ENCODE measurements at places on chromosomes 3 and 15.

- no peak for DNase-seq
Measured at GRCh38 chr3:45683417-45684326, 5.5 kb upstream of the SACM1L start.

DNA sequence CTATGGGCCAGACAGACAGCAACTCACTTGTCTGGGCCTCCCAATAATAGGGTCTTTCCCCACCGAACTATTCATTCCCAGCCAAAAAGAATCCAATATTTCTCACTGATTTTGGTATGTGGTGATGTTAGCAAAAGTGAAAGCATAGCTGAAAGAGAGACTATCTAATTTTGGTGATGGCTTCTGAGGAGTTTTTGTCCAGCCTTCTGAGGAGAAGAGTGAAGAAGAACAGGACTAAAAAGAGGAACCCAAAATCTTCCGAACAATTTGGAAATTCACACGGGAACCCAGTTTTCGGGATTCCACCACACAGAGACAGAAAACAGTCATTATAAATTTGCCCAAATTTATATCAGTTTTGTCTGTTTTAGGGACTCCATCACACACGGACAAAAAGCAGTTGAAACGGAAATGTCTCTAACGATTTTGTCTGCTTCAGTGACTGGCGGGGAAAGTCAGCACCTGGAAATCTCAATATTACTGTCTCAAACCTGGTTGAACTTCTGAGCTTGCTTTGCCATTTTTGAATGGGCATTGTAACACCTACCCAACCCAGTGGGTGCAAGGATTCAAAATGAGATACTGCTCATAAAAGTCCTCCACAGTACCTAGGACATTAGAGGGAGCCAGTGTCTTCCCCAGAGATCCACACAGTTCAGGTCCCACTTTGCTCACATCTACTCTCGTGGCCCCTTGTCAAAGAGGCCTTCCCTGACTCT is 9.1 kb downstream of the CD80 start:
- DNase-seq: no peak

GRCh38 chr15:33055962-33056361 is 138.6 kb downstream of the FMN1 start:
- DNase-seq: no peak

DNA sequence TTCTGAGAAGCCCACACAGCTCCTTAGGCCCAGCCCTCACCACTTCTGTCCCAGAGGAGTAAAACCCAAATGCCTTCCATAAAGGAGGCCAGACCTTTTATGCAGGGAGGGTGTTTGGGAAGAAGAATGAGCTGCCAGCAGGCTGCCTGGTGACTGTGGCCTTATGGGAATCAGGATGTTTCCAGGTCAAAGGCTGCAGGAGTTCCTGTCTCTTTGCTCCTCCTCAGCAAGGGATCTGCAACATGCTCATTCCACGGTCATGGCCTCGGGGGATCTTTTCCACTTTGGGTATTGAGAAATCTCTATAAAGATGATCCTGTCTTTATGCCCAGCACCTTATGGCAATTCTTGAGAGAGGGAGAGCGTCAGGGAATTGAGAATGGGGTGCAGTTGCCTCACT is 25.2 kb upstream of the MAGEF1 start:
- DNase-seq: no peak

DNA sequence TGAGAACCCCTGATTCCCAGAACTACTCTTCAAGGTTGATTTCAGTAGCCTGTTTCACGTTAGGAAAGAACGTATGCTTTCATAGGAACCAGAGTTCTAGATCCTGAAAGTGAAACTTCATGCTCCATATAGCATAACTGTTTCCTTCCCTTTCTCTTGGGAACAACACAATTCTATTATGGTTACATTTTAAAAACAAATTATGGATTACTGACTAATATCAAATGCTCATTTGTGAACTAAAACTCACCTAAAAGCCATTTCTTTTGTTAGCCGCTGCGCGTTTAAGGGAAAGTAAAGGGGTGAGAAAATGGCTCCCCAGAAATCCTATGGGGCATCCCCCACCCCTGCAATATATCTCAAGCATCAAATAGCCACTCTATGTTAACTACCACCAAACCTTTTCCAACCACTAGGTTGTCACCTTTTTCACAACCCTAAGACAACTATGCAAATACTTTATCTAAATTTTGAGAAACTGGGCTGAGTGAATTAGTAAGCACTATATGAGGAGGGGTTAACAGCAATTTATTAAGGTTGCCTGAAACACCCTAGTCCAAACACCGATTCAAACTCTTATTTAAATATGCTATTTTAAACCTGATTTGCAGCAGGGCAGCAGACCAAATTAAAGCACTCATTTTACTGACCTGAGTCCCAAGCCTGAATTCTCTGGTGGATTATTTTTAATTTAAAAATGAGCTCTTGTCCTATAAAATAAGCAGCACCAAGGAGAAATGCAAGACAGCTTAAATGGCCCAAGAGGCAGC is 2.4 kb downstream of the SIAH2 start:
- DNase-seq: no peak

GRCh38 chr3:155411500-155412223 is 118.2 kb upstream of the STRIT1 start:
- peak; percentile 28 for DNase-seq

DNA sequence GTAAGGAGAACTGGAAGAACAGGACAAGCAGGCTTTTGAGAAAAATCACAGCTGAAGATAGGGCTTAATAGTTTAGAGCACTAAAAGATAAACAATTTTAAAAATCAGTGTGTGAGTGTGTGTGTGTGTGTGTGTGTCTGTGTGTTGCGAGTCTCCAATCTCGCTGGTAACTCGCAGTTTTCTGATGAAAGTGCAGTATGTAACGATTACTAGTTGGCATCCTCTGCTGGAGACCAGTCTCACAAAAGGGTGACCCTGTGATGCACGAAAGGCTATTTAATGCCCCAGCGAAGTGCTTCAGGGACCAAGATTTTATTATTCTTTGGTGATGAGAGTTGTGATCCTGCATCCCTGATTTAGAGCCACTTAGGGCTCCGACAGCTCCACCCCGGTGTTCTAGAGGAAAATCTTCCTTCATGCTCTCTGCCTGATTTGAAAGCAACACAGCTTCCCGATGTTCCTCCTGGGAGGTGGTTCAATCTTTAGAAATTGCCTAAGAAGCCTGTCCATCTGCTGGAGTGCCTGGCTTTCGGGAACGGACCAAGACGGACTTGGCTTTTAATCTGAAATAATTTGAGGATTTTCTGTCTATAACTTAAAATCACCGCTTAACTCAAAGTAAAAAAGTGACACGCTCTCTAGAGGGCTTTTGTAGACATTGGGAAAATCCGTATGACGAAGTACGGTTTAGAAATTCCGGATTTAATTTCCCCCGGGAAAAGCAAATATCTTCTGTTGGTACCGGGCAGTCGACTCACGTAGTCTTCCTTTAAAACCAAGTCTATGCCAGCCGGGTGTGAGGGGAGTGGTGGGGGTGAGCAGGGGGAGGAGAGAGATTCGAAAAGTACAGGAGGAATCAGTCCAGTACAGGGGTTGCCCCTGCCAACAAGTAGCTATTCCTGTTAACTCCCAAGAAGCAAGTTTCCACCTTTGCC is 1.1 kb upstream of the ALCAM start:
- DNase-seq: no peak

DNA sequence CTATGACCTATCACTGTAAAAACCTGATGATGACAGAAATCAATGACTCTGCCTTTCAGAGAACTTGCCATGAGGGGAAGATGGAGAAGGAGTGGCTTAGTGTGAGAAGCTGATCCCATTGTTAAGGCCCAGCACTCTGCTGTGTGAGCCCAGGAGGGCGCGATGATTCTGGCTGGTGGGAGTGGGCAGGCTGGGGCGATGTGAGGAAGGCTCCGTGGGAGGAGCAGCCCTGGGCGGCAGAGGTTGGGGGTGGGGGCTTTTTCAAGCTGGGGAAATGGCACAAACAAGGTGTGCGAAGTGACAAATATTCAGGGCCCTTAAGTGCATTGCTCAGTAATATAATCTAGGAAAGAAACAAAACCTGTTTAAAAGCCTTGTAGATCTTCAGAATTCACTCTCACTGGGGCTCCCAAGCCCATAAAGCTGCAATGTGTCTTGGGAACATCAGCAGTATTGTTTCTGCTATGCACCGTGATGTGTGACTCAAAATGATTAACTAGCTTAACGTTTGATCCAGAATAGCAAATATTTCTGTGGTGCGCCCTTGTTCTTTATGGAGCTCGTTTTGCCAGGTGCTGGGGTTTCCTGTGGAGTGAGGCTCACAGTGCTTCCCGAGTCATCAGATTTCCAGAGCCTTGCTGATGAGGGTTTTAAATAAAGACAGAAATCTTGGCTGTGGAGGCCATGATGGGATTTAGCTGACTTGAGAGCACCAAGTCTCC is 141.0 kb downstream of the CHDH start:
- DNase-seq: peak; percentile 16

DNA sequence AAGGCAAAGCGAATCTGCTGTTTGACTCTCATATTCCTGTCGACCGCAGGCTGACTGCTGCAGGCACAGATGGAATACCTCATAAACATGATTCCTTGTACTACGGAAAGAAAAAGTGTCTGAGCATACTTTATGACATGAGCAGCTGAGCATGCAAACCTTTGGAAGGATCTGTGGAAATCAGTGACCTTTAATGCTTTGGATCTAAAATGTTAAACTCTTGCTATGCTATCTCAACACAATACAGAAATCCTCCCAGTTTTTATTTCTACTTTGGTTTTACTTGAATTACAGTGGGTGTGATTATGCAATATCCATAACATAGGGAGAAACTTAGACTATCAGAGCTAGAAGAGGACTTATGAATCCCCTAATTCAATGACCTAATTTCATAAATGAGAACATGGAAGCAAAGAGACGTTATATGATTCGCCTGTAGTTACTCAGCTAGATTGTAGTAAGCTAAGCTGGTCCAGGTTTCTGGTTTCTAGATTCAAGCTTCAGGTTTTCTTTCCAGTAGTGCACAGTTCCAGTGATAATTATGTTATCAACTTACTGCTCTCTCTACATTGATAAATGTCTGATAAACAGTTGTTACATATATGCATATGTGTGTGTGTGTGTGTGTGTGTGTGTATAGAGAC is 127.6 kb upstream of the GBE1 start:
- DNase-seq: no peak

DNA sequence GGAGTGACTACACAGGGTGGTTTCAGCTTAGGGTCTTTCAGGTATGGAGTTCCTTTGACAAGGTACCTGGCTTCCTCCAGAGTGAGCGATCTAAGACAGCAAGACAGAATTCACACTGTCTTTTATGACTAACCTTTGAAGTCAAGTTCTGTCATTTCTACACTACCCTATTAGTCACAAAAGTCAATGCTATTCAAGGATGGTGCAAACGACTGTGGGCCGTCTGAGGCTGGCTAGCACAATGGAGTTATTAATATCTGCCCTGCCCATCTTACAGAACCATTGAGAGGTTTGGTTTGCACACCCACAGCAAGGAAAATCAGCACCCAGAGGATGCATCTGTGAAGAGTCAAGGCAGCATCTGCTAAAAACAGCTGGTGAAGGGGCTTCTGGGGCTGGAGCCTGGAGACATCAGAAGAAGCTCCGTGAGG is 62.9 kb upstream of the XCR1 start:
- no peak for DNase-seq

- no peak for DNase-seq
Measured at GRCh38 chr15:26872206-26872605, 5.3 kb downstream of the GABRA5 start.

DNA sequence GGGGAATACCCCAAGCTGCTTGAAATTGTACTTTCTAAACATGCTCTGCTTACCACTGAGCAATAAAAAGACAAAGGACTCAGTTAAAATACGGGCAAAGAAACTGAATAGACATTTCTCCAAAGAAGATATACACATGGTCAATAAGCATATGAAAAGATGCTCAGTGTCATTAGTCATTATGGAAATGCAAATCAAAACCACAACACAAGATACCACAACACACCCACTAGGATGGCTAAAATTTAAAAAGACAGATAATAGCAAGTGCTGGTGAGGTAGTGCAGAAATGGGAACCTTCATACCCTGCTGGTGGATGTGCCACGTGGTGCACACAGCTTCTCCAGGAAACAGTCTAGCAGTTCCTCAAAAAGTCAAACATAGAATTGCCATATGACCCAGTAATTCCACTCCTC is 21.3 kb downstream of the LRIG1 start:
- DNase-seq: no peak

DNA sequence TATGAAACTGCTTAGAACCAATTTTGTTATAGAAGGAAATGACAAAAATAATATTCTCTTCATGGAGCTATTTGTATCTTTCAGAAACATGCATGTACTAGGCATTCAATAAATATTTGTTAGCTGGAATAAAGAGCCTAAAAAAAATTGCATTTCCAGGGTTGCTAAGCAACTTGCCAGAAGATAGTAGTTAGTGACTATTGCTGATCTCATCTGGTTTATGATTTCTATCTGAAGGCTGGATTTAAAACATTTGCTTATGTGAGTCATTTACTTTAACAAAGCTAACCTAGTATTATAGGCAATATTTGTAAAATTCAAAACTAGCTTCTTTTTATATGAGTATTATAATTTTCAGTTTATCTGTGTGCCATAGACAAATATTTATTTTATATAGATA is 78.3 kb downstream of the NAALADL2 start:
- no peak for DNase-seq

GRCh38 chr3:111521891-111522290 is 20.1 kb upstream of the CD96 start:
- no peak for DNase-seq

GRCh38 chr15:74988007-74988800 is 7.2 kb upstream of the SCAMP5 start:
- peak; percentile 71 for DNase-seq

GRCh38 chr3:58568572-58569286 is 8.5 kb downstream of the FAM107A start:
- peak; percentile 79 for DNase-seq

DNA sequence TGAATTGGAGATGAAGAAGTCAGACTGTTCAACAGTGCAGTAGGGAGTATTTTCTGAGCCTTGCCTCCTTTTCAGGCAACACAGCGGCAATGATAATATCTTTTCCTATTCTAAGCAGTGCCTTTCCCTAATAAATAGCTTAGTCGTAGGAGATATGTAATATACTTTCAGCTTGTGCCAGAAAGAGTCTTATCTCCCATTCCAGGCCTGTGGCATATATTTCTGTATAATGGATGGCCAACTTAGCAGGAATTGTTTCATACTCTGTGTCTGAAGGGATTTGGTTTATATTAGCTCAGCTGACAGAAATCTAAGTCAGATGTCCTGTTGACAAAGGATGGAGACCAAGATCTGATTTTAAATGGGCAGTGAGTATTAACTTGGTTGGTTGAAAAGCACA is 397.1 kb downstream of the CACNA2D3 start:
- no peak for DNase-seq

DNA sequence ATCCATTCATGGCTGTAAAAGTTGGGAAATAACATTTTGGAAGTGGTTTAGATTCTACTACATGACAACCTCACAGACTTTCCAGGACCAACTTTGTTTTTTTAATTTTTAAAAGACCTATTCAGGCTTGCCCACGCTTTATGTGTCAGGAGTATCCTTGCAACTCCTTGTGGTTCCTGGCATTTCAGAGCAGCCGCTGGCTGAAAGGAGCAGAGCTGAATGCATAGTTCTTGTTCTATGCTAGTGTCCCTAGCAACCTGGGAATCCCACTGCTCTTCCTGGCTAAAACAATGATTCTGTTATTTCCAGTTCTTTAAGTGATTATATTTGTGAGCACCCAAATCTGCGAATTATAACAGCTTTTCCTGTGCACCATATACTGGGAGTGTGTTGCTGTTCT is 34.9 kb downstream of the CP start:
- DNase-seq: no peak

GRCh38 chr15:49832511-49832910 is 211.7 kb downstream of the DTWD1 start:
- no peak for DNase-seq

All from activated CD8-positive, alpha-beta T cell treated with anti-CD3 and anti-CD28 coated beads, Interleukin-2, amount 10 ng/mL, durations not matched to agents 7 days and 5 days (primary cell).